NCI-H774 (cell line): ENCODE measurements at places on chromosomes 4 and X.

- DNase-seq = no peak
Measured at GRCh38 chr4:136731025-136731424, 801.3 kb downstream of the PCDH18 start.

- no peak for DNase-seq
Measured at GRCh38 chrX:9526965-9527364, 62.1 kb downstream of the TBL1X start.

- DNase-seq = no peak
Measured at GRCh38 chr4:17562157-17562556, 14.8 kb upstream of the LAP3 start.

GRCh38 chrX:118989886-118990285 lies 15.5 kb downstream of the LONRF3 start:
- DNase-seq = no peak

GRCh38 chrX:118216509-118216908 lies 99.9 kb upstream of the KLHL13 start:
- DNase-seq = peak; percentile 86

GRCh38 chr4:180449395-180449956 lies 1793.7 kb upstream of the TENM3 start:
- no peak for DNase-seq

DNA sequence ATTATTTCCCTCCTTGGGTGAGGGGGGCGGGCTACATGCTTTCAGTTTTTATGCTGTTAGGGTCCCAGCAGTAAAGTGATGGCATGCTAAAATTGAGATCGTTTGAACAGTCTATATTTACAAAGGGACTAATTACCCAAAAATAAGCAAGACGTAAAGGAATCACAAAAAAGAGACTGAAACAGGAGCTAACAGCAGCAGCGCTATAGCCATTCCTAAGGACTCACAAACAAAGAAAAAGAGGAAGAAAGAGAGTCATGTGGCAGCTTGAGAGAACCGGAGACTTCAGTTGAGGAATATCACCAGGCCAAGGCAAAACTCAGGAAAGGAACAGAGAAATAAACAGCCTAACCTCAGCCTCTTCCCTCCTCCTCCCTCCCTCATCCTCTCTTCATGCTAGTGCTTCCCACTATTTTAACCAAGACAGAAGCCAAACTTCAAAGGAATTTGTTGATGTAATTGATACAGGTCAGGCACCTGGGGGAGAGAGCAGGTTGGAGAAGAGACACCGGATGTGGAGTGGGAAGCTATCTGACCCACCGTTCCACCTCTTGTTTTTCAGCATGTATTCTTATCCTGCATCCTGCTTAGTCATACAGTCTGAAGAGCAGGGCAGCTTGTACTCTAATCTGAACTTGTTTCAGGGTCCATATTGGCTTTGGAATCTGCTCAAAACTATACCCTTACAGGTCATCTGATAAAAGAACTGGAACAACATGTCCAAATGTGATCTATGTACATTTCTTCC lies 383.7 kb downstream of the NAF1 start:
- no peak for DNase-seq

DNA sequence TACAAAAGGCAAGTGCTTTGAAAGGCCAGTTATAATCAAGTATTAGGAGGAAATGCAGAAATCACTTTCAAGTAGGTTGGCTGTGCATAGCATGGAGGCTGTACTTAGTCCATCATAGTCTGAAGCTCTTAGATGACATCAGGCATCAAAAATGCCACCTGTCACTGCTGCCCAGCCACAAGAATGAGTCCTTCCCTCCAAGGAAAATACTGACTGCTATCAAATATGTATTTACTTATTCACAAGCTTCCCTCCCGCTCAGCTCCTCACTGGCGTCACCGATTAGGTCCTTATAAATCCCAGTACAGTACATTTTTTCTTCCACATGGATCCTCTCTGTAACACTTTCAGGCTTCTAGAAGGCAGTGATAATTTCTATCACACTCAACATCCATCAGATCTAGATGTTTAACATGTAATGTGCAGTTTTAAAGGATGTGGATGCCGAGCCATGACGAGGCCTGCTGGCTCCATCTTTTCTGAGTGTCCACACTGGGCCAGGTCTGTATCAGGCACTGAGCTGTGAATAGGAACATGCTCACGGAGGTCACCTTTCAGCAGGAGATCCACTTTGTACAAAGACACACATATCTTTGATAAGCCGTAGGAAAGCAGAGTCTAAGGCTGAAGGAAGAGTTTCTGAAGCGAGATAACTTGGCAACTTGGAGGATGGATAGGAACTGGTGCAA lies 121.9 kb downstream of the PALLD start:
- DNase-seq = no peak

DNA sequence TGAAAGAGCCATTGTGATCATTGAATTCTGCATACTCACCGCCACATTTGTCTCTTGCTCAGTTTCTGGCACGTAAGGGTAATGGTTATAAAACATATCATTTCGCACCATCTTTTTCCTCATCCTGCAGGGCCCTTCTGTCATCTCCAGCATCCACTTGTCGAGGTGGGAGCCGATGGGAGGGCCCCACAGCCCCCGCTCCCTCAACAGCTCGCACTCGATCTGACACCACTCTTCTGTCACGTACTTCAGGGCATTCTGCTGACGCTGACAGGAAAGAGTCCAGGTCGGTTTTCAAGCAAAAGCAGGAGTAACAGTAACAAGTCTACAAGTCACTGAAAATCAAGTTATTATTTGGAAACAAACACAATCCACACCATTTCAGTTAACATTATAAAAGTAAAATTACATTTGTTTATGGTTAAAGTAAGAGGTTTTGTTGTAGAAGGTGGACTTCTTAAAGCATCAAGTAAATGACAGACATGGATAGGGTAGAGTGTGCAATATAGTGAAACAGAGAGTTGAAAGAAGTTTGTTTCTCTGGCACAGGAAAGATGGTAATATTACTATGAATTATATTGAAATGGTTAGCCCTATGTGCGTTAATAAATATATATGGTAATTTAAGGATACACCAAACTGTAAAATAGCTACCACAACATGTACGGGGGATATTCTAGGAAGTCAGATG lies 150.6 kb downstream of the CDS1 start:
- no peak for DNase-seq

DNA sequence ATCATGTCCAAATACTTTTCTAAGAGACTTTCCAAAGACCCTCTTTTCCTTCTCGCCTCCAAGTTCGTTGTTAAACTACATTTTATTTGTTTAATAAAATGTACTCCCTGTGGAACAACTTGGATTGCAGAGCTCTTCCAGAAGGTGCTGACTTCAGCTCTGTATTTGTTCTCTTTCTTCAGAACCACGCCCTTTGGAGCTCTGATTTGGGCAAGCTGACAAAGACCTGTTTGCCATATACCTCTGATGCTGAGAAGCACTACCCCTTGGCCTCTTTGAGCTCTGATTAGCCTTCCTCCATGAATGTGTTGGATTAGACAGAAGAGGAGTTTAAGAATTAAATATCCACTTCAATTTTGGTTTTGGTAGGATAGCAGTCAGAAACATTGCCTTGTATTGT lies 815.1 kb upstream of the POU3F4 start:
- no peak for DNase-seq

- DNase-seq = no peak
Measured at GRCh38 chr4:158071931-158072330, 100.9 kb downstream of the GASK1B start.

DNA sequence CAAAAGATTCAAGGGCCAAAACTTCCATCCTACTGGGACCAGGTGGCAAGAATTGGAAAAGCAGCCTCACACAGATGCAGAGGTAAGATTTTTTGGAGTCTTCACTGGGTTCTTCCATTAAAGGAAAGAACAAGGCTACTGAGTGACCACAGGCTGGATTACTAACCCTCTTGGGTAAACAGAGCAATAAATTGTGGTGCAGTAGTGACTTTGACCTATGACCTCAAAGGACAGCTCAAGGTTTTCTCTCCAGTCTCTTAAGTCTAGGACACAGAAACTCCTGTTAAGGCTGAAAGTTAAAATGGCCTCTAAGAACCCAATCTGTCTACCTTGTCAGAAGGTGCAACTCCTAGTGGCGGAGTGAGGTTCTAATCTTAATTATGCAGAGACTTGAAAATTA lies 464.9 kb downstream of the SMARCA1 start:
- DNase-seq = no peak

DNA sequence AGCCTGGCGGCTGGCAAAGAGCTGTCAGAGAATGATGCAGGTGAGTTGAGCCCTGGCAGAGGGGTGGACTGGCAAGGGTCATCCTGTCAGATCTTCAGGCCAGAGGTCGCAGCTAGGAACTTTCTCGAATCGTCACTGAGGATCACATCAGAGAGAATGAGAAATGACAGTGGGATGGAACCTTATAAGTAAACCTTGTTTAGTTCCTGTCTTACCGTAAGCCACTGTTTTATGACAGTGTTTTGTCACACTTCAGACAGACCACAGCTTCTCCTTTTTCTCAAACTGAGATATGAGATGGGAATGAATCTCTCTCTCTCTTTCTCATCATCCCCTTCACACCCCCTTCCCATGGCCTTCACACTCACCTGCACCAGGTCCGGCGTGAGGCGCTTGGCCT lies 9.3 kb downstream of the DIPK2B start:
- DNase-seq = no peak
